DMS79 (cell line): ENCODE measurements at places on chromosomes 5 and 9.

GRCh38 chr5:9831823-9832222 lies 201.7 kb upstream of the TAS2R1 start:
- DNase-seq: no peak

DNA sequence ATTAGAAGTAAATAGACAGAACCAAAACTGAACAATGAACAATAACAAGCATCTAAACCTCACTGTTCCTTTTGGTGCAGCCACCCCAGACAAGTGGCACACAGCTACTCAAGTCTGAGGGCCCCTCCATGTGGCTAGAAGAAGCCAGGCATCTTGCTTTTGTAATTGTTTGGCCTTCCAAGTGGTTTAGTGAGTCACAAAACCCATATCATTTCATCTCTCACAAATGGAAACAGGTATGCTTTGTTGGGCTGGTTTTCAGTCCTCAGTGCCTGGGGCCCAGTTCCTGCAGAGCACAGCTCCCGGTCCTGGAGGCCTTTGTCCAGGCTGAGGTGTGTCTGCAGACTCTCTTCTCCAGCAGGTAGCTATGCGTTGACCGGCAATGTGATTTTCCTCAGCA lies 16.7 kb downstream of the PRLR start:
- no peak for DNase-seq

- DNase-seq: no peak
Measured at GRCh38 chr9:4680750-4681149, 1.4 kb downstream of the CDC37L1 start.

- DNase-seq: no peak
Measured at GRCh38 chr5:167466992-167467391, 824.5 kb upstream of the WWC1 start.

DNA sequence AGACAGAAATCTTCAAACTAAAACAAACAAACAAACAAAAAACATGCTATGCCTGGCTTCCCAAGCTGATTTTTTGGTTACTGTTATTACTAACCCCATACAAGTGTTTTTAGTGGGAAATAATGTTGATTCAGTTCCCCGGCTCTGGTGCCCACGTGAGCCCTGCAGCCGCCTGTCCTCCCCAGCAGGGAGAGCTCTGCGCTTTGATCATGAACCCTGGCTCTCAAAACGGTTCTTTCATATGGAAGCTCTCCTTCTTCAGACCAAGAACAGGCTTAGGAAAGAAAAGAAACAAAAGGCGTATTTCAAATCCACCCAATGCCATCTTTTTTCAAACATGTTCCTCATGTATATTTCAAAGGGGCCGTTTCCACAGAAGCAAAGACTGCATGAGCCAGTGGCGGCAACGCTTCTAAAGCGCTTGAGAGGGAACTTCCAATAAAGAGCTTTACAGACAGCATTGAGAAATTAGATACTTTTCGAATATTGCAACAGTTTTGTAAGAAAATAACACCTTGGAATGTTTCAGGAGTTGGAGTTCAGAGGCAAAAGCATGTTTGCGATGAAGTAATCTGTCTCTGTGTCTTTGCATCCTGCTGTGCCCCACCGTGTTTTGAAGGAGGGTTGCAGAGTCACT lies 74.8 kb downstream of the ICE1 start:
- no peak for DNase-seq

- no peak for DNase-seq
Measured at GRCh38 chr9:110738982-110739381, 70.4 kb downstream of the MUSK start.

DNA sequence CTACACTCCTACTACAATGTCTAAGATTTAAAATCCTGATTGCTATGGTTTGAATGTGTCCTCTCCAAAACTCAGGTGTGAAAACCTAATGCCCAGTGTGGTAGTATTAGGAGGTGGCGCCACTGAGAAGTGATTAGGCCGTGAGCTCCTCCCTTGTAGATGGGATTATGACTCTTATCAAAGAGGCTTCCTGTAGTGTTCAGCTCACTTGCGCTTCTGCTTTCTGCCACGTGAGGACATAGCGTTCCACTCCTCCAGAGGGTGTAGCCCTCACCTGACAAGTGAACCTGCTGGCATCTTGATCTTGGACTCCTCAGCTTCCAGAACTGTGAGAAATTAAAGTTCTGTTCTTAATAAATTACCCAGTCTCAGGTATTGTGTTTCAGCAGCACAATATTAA lies 33.0 kb upstream of the WHRN start:
- DNase-seq: no peak

DNA sequence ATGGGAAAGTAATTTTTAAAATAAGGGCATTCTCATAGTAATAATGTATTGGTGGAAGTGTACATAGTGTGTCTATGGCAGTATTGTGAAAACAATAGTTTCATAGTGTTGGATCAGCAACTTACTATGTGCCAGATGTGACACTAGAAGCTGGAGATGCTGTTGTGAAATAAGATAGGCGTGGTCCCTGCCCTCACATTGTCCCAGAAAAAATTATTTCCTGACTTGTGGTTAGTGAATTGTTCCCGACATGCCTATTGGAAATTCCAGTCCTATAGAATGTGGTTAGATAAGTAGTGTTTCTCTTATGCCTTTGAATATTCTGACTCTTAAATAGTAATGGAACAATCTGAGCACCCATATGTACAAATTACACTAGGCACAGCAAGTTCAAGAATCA lies 55.3 kb upstream of the MTAP start:
- DNase-seq: no peak

DNA sequence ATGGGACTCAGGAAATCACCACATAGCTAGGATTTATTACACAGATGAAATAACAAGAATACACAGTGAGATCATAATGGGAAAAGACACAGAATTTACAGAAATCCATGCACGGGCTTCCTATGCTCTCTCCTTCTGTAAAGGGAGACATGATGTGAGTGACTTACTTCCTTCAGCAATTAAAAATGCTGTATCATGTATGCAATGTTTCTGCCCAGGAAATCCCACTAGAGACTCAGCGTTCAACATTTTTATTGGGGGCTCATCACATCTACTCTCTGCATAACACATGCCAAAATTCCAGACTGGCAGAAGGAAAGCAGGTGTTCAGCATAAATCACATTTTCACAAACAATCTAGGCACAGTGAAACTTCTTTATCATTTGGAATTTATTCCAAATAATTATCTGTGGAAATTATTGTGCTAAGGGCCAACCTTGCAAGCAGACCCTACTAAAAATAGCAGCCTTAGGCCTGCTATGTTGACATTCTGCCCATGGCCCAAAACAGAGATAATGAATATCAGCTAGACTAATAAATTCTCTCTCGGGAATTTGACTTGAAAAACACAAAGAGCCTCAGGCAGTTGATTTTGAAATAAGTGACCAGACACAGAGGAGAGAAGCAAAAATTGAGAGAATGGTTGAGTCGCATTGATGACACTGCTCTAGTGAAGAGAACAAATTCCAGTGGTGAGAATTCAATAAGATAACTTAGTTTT lies 31.4 kb upstream of the SELENOP start:
- no peak for DNase-seq

GRCh38 chr5:102539562-102539961 lies 40.8 kb upstream of the SLCO6A1 start:
- no peak for DNase-seq

- no peak for DNase-seq
Measured at GRCh38 chr5:168312606-168313295, 21.3 kb downstream of the WWC1 start.

DNA sequence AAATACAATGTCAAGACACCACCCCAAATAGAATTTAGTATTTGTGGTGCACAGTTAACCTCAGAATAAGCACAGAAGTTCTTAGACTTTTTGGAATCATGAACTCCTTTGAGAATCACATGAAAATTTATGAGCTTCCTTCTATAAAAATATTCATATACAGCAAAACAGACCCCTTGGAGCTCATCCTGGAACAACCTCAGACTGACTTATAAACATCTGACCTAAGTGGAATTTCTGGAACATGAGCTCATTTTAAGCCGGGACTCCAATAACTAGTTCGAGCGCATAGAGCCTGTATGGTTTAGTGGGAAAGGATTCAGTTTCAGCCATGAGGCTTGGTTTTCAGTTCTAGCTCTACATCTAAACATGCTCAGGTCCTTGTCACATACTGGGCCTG lies 192.3 kb downstream of the DEPDC1B start:
- no peak for DNase-seq

- no peak for DNase-seq
Measured at GRCh38 chr5:122494109-122494508, 182.1 kb downstream of the SNCAIP start.

DNA sequence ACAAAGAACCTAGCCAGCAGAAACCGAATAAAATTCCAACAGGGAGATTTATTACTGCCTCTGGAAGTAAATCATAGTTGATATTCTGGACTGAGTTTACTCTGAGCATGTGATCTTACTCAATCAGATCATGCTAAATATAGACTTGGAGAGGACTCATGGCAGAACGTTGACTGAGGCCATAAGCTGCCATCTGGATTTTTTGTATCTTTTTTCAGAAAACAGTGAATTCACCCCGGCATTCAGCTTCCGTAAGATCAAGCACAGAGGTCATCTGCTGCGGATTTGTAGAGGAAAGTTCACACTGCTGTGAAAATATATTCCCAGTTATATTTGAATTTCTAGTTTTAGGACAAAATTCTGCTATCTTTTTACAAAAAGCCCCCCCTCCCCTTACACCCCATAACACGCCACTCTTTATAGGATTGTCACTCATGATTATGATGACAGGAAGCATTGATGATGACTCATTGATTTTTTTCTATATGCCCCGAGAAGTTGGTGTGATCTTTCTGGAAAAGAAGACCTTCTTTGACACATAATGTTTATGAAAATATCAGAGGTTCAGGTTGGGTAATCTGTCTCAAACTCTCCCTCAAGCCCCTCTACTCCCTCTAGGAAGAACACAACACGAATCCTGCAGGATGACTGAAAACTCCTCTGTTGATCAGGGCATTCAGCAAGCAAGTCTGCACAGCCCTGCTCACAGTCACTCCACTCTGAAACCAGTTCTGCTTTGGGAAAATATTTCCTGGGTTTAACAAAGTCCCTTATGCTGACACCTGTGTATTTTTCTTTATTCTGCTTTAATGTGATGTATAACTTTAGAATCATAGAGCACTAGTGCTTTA lies 70.8 kb downstream of the NXNL2 start:
- DNase-seq: no peak

DNA sequence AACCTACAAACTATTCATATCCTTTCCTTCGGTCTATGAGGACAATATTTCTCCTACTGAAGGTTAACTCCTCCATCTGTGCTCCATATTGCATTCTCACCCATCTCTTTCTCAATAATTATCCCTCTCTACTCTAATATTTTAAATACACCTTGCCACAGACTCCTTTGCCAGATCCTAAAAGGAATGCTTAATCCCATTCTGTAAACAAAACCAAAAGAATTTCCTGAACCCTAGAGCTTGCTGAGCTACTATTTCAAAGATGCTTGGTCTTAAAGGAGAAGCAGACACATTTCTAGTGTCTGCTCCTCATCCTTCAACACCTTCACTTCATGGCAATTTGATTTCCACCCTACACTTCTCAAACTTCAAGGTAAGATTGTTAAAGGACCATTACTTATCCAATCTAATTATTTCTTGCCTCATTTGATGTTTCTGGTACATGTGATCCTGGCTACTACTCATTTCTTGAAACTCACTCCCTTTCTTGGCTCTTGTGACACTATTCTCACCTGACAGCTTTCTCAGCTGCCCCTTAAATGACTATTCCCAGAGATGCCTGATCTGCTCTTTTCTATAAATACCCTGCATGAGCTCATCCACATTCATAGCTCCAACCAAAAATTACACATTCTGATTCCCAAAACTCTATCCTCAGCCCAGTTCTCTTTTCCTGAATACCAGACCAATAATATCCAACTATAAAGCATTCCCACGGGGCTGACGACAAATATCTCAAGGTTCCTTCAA lies 20.2 kb downstream of the HOMER1 start:
- no peak for DNase-seq

GRCh38 chr9:12785260-12785770 lies 10.5 kb downstream of the LURAP1L start:
- no peak for DNase-seq

GRCh38 chr5:141003031-141003430 lies 36.8 kb downstream of the PCDHAC2 start:
- DNase-seq: no peak
